ENCODE measurements at places on chromosomes 2 and 18.
A peak's percentile ranks its signal among the peaks of the same experiment; 100 is the strongest.

DNA sequence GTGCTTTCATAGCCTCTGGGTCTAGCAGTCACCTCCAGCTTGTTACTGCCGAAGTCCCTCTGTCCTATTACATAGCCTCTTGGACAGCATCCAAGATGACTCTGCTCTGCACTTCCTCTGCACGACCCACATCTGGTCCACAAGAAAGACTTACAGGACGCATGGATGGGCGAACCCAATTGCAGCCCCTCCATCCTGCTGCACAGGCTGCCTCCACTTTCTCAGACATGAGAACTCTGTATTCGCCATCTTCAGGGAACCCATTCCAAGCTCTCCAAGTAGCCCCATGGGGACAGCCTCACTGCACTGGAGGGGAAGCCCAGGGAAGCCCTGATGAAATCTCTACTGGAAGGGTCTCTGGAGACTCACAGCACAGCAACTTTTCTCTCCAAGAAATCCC, 172.1 kb downstream of the GFPT1 start:
- DNase-seq, result no peak

GRCh38 chr2:59184276-59185020, 943.3 kb upstream of the FANCL start:
- no peak for DNase-seq

- no peak for DNase-seq
Observed at GRCh38 chr2:16334886-16335603, 330.6 kb downstream of the CYRIA start.

GRCh38 chr2:186503827-186504606, 18.0 kb downstream of the ZC3H15 start:
- no peak for DNase-seq

GRCh38 chr2:144426981-144427479, 92.9 kb downstream of the ZEB2 start:
- DNase-seq, result no peak

GRCh38 chr18:6748241-6748640, 18.7 kb downstream of the ARHGAP28 start:
- DNase-seq, result no peak

GRCh38 chr2:239286901-239287300, 113.9 kb downstream of the HDAC4 start:
- DNase-seq, result no peak

- peak; percentile 98 for DNase-seq
Observed at GRCh38 chr2:98465456-98466226, 21.0 kb downstream of the INPP4A start.
